ENCODE measurements at places on chromosomes 13 and 19. TPM values are rescaled to one million over a fixed set of nuclear protein-coding genes. Genes with fewer than 3 reads are reported as not detected.

- DNase-seq: no peak
- H3K4me3 ChIP-seq: no peak overlapping the region
- peaks cover 46% of the 10 kb centered on the region for H3K4me1 ChIP-seq
- no peaks in the 10 kb centered on the region for H3K27me3 ChIP-seq
Measured at GRCh38 chr13:28538932-28539331, 44.0 kb upstream of the FLT1 start.

- H3K36me3 ChIP-seq: 0 out of 2 replicates have a peak, but pooled peaks cover under 1% of the 10 kb centered on the region
- H3K4me1 ChIP-seq: peaks cover 44% of the 10 kb centered on the region
- no peak overlapping the region for H3K4me3 ChIP-seq
- no peak overlapping the region for H3K27ac ChIP-seq
Measured at GRCh38 chr13:26257049-26257448, 3.1 kb downstream of the CDK8 start.

GRCh38 chr13:91020461-91021034 lies 326.9 kb upstream of the MIR17HG start:
- no peak overlapping the region for H3K4me3 ChIP-seq
- no peak for DNase-seq
- no peaks in the 10 kb centered on the region for H3K36me3 ChIP-seq

DNA sequence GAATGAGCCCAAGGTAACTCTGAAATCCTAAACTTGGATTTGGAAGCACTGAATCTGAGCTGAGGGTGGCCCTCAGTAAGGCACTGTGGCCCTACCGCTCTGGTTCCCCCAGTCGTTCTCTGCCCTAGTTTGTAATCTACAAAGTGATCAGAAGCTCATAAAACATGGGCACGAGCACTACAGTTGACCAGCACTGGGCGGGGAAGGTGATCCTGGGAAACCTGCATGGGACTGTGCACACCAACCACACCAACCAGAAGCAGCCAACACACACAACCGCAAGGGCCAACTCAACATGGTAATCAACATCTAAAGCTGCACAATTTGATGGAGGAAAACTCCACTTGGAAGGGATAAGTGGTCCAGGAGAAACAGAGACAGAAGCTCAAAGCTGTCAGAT lies 22.9 kb downstream of the SLC7A1 start:
- H3K27me3 ChIP-seq: no peaks in the 10 kb centered on the region
- peaks cover 84% of the 10 kb centered on the region for H3K4me1 ChIP-seq
- no peak overlapping the region for H3K4me3 ChIP-seq
- peak overlapping the region; percentile 57 for H3K27ac ChIP-seq

GRCh38 chr19:35211545-35212230 lies 16.9 kb downstream of the FAM187B start:
- H3K4me3 ChIP-seq: no peak overlapping the region
- peaks cover 19% of the 10 kb centered on the region for H3K4me1 ChIP-seq
- H3K27ac ChIP-seq: no peak overlapping the region
- H3K36me3 ChIP-seq: no peaks in the 10 kb centered on the region
- peaks cover 12% of the 10 kb centered on the region for H3K27me3 ChIP-seq
- DNase-seq: no peak

- peaks cover 5% of the 10 kb centered on the region for H3K27me3 ChIP-seq
- H3K27ac ChIP-seq: no peak overlapping the region
- H3K36me3 ChIP-seq: no peaks in the 10 kb centered on the region
- no peak overlapping the region for H3K4me3 ChIP-seq
Measured at GRCh38 chr19:12555456-12555930, 4.2 kb upstream of the ZNF564 start.

- no peak overlapping the region for H3K27ac ChIP-seq
- peaks cover 4% of the 10 kb centered on the region for H3K36me3 ChIP-seq
- H3K27me3 ChIP-seq: no peaks in the 10 kb centered on the region
- H3K4me3 ChIP-seq: no peak overlapping the region
- DNase-seq: no peak
- peaks cover 7% of the 10 kb centered on the region for H3K4me1 ChIP-seq
Measured at GRCh38 chr19:42335374-42335936, 10.0 kb downstream of the MEGF8 start.

DNA sequence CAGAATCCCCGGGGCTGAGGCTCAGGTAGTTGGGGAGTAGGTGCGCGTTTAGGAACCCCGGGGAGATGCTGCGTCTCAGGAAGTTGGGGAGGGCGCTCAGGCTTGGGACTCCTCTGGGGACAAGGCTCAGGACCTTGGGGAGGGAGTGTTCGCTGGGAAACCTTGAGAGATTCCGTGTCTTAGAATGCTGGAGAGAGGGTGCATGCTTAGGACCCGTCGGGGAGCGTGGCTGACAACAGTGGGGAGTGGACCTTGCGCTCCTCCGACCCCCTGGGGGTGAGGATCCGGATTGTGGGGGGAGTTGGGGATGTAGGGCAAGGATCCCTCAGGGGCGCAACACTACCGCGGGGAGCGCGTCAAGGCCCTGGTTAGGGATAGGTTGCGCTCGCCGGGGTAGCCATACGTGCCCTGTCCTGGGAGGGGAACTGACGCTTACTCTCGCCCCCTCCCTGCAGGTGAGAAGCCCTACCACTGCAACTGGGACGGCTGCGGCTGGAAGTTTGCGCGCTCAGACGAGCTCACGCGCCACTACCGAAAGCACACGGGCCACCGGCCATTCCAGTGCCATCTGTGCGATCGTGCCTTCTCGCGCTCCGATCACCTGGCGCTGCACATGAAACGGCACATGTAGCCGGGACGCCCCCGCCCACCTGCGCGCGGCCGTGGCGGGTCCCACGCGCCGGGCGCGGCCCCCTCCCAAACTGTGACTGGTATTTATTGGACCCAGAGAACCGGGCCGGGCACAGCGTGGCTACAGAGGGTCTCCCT lies 2.0 kb downstream of the KLF2 start:
- peaks cover 51% of the 10 kb centered on the region for H3K4me1 ChIP-seq
- peak overlapping the region; percentile 83 for H3K27ac ChIP-seq
- DNase-seq: no peak
- peak overlapping the region; percentile 94 for H3K4me3 ChIP-seq
- H3K36me3 ChIP-seq: peaks cover 42% of the 10 kb centered on the region

DNA sequence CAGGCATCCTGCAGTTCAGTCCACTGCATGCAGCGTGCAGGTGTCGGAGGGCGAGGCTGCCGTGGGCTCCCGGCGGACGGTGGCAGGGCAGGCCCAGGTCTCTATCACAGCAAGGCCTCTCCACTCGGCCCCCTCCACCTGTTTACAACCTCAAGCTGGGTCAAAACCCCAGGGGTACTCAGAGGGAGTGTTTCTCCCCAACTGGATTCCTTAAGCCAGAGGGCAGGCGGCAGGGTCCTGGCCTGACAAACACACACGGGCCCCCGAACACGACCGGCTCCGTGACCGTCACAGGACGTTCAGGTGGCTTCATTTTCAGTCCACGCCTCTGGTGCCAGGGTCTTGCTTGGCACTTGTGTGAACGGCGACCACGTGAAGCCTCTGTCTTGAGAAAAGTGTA lies 23.5 kb downstream of the RASA3 start:
- H3K4me3 ChIP-seq: peak overlapping the region; percentile 80
- H3K27ac ChIP-seq: peak overlapping the region; percentile 95
- H3K27me3 ChIP-seq: peaks cover 12% of the 10 kb centered on the region
- H3K36me3 ChIP-seq: peaks cover 22% of the 10 kb centered on the region
- peaks cover 76% of the 10 kb centered on the region for H3K4me1 ChIP-seq

GRCh38 chr13:29817604-29818378 lies 32.6 kb downstream of the UBL3 start:
- H3K4me1 ChIP-seq: peaks cover 80% of the 10 kb centered on the region
- peak overlapping the region; percentile 74 for H3K27ac ChIP-seq
- H3K4me3 ChIP-seq: peak overlapping the region; percentile 58
- no peaks in the 10 kb centered on the region for H3K27me3 ChIP-seq

GRCh38 chr13:21035498-21035897 lies 25.9 kb downstream of the LATS2 start:
- H3K36me3 ChIP-seq: peaks cover 14% of the 10 kb centered on the region
- peaks cover 67% of the 10 kb centered on the region for H3K4me1 ChIP-seq
- H3K4me3 ChIP-seq: no peak overlapping the region
- H3K27ac ChIP-seq: 0 out of 2 replicates have a peak overlapping the region, but pooled peaks have one; percentile 17

DNA sequence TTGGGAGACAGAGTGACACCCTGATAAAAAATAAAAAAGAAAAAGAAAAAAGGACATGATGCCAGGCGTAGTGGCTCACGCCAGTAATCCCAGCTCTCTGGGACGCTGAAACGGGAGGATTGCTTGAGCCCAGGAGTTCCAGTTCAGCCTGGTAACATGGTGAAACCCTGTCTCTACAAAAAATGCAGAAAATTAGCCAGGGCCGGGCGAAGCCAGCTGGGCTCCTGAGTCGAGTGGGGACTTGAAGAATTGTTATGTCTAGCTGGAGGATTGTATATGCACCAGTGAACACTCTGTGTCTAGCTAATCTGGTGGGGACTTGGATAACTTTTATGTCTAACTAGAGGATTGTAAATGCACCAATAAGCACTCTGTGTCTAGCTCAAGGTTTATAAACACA lies 32.3 kb downstream of the TMPRSS9 start:
- H3K4me3 ChIP-seq: no peak overlapping the region
- no peak overlapping the region for H3K27ac ChIP-seq
- no peak for DNase-seq
- H3K4me1 ChIP-seq: peaks cover 5% of the 10 kb centered on the region
- peaks cover 10% of the 10 kb centered on the region for H3K27me3 ChIP-seq

- peak overlapping the region; percentile 72 for H3K27ac ChIP-seq
- H3K4me3 ChIP-seq: peak overlapping the region; percentile 86
- peaks cover 4% of the 10 kb centered on the region for H3K36me3 ChIP-seq
- no peaks in the 10 kb centered on the region for H3K27me3 ChIP-seq
- DNase-seq: no peak
Measured at GRCh38 chr13:23889615-23890607, 711 bp upstream of the MIPEP start.

KLK13 gene
- total RNA-seq: not detected

FUT6 gene
- not detected for total RNA-seq
